Natural killer cell (primary cell): ENCODE measurements at places on chromosomes 3 and 15. TPM values are rescaled to one million over a fixed set of nuclear protein-coding genes. Genes with fewer than 3 reads are reported as not detected.

NMNAT3 gene
- 3.7 TPM for total RNA-seq

GRCh38 chr15:58985443-58985842 is 2.0 kb upstream of the RNF111 start:
- DNase-seq = no peak
- peaks cover 13% of the 10 kb centered on the region for H3K4me1 ChIP-seq

DNA sequence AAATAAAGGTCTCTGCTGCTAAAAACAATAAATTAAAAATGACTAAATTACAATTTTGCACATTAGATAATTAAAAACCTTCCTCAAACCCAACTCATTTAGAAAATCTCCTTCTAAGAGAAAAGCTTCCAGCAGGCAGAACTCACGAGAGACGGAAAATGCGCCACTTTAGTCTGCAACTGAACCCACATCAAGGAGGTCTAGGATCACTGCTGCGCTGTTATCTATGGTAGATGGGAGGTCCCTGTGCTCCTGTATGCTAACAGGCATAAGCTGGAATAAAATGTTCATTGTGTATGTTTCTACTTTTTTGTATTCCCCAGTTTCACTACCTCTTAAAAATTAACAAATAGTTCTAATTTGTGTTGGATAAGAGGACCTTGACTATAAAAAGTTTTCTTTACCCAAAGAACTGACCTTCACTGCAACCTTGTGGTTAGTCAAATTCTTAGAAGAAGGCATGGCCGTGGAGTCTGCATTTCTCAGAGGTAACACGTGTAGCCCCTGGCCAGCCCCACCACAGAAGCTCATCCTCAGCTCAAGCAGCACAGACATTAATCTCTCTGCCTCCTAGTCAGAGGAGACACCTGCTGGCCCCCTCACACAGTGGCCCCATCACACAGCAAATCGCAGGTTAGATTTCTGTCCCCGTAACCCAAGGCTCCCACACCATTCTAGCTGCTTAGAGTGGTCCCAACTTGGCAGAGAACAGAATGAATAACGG is 22.3 kb downstream of the STIMATE start:
- peaks cover 15% of the 10 kb centered on the region for H3K4me1 ChIP-seq
- peaks cover 7% of the 10 kb centered on the region for H3K36me3 ChIP-seq
- no peak overlapping the region for H3K27ac ChIP-seq
- no peak overlapping the region for H3K4me3 ChIP-seq
- no peak for DNase-seq

DNA sequence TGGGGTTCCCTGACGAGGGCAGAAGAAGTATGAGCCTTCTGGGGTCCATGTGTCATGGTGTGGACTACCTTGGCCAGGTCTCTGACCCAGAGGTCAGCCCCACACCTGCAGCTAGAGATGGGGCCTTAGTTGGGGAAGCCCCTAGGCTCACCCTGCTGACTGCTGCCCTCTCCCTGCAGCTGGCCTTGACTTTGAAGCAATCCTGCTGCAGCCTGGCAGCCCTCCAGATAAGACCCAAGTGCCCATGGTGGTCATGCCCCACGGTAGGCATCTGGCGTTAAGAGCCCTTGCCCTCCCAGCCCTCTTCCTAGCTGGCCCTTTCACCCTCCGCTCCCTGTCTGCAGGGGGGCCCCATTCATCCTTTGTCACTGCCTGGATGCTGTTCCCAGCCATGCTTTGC is 7.4 kb downstream of the APEH start:
- H3K4me1 ChIP-seq = peaks cover 9% of the 10 kb centered on the region
- H3K27ac ChIP-seq = no peak overlapping the region
- peaks cover 69% of the 10 kb centered on the region for H3K36me3 ChIP-seq
- peaks cover 2% of the 10 kb centered on the region for H3K27me3 ChIP-seq

CORO2B gene
- not detected for total RNA-seq

STRIT1 gene
- total RNA-seq = not detected
